ENCODE measurements at places on chromosomes 4 and X.

DNA sequence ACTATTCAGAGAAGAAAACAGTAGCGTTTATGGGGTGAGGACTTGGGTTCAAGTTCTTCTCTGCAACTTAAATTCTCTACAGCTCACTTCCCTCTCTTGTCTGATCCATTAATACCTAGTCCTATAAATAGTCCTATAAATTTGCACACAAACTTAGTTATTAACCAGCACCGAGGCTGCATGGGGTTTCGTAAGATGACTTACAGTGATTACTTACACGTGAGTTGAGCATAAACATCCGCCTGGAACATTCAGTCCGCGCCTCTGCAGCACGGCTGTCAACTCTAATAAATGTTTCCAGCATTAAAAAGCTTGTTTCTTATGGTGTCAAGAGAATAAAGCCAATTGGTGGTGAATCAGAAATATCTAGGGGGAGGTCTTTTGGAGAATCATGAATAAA, 103.0 kb upstream of the ENPP6 start:
- DNase-seq = no peak

GRCh38 chr4:150387981-150388380, 194.0 kb upstream of the MAB21L2 start:
- DNase-seq = no peak

DNA sequence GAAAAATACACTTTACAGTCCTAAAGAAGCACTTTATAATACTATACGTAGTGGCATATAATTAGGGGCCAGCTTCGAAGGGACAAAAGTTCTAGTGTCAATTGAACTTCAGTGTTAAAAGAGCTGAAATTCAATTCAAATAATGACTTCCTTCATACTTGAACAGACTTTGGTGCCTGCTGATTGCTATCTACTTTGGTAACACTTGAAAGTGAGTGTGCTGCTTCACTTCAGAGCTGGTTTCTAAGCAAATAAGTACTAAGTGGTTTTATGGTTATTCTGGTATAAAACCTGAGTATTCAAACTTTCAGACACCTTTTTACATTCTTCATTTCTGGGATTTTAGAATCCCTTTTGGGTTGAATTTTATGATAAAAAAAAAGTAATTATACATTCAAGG, 107.0 kb downstream of the SLC4A4 start:
- no peak for DNase-seq

GRCh38 chrX:150736475-150736874, 43.3 kb downstream of the MTMR1 start:
- DNase-seq = no peak

DNA sequence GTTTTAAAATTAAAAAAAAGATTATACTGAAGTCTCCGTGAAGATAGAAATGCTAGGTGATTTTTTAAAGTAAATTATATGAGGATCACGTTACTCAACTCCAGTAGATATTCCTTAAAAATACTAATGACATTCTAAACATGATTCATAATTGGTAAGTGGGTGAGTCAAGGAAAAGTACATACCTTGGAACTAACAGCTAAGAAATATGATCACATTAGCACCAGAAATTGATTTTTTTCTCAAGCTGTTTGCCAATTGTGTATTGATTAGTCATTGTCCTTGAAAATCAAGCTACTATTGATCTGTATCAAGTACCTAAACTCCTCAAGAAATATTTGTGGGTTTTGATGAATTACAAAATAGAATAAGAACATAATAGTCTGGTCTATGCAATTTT, 362.6 kb upstream of the PPP1R2C start:
- DNase-seq = no peak
